ENCODE measurements at places on chromosomes 2 and 18.

- H3K27ac ChIP-seq = peak overlapping the region; percentile 62
- H3K36me3 ChIP-seq = no peaks in the 10 kb centered on the region
- peak overlapping the region; percentile 66 for H3K4me3 ChIP-seq
- no peak for DNase-seq
- peaks cover 38% of the 10 kb centered on the region for H3K4me1 ChIP-seq
- no peaks in the 10 kb centered on the region for H3K27me3 ChIP-seq
Observed at GRCh38 chr18:21743166-21743832, 2.7 kb downstream of the MIB1 start.

GRCh38 chr18:28365411-28365831 is 188.5 kb upstream of the CDH2 start:
- no peaks in the 10 kb centered on the region for H3K36me3 ChIP-seq
- H3K4me3 ChIP-seq = no peak overlapping the region

DNA sequence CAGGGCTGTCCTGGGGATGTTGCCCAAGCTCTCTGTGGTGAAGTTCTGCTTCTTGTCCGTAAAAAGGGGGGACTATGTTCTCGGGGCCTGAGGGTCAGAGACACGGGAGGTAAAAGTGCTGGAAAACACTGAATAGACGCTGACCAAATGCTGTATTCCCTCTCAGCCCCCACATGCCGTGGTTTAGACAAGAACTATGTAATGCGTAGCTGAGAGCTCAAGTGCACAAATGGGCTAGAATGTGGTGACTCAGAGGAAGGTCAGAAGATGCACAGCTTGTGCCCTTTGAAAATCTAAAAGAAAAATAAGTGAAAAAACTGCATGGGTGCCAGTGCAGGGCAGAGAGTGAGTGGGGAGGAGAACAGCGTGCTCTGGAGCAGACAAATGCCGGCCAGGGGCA is 80.3 kb upstream of the MAP4K4 start:
- DNase-seq = no peak
- no peak overlapping the region for H3K27ac ChIP-seq
- no peaks in the 10 kb centered on the region for H3K36me3 ChIP-seq
- peaks cover 10% of the 10 kb centered on the region for H3K27me3 ChIP-seq

DNA sequence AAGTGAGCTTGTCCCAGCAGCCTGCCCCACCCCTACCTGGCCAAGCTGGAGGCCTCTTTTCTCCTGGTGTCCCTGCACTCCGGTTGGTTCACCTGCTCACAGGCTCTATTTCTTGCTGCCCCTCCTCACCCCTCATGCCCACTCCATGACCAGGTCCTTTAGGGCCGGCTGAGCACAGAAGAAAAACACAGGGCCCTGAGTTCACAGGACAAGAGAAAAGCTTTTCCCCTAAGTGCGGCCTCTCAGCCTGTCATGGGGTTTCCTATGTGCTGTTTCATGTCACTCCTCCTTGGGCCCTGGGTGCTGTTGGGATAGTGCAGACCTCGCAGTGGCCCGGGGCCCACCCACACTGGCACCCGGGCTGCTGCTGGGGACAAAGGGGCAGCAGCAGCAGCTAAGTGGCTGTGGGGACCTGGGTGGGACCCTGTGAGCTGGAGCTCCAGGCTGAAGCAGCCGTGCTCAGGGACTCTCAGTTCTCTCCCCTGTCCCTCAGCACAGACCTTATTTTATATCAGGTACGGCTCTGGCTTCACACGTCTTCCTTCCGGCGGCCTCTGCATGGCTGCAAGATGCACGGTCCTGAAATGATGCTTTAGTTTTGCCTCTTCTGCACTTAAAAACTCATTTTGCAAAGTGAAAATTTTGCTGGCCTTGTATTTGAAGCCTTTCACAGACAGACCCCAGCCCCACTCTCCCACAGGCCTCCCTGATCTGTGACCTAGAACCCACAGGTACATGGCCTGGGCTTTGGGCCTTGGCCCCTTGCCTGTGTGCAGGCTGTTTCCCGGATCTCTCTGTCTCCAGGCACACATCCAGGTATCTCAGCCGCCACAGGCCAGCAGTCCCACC is 71.8 kb downstream of the SH3RF3 start:
- no peaks in the 10 kb centered on the region for H3K4me1 ChIP-seq
- peaks cover 9% of the 10 kb centered on the region for H3K27me3 ChIP-seq

Measured in progenitor cell of endocrine pancreas (in vitro differentiated cells).